Activated naive CD8-positive, alpha-beta T cell treated with anti-CD3 and anti-CD28 coated beads, Interleukin-2, amount 50 U/mL, for 24 hours (primary cell): ENCODE measurements at places on chromosomes 5 and 9.
A peak's percentile ranks its signal among the peaks of the same experiment; 100 is the strongest.

- H3K4me1 ChIP-seq, result peaks cover 39% of the 10 kb centered on the region
- no peaks in the 10 kb centered on the region for H3K27me3 ChIP-seq
- no peak for DNase-seq
Measured at GRCh38 chr9:137679249-137679648, 60.4 kb downstream of the EHMT1 start.

DNA sequence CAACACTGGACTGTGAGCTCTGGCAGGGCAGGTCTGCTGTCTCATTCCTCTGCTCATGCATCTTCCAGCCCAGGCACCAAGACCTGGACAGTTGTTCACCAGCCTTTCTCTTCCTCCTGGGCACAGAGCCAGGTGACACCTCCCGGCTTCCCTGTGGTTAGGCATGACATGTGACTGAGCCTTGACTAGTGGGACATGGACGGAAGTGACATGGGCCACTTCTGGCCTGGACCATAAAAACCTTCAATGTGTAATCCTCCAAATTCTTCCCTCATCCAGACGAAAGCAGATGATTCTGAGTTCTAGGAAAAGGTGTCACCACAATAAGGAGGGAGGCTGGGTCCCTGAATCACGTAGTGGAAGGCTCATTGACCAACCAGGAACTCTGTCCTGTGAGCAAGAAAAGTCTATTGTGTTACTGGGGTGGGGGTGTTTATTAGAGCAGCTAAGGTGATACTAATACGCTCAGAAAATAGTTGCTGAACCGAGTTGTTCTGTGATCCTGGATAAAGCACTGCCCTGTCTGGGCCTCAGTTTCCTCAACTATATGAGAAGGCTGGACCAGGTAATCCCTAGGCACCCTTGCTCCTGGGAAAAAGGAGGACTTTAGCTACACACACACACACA lies 26.6 kb upstream of the CRB2 start:
- no peaks in the 10 kb centered on the region for H3K36me3 ChIP-seq
- H3K27ac ChIP-seq, result no peak overlapping the region
- H3K4me1 ChIP-seq, result peaks cover 43% of the 10 kb centered on the region
- H3K27me3 ChIP-seq, result no peaks in the 10 kb centered on the region

DNA sequence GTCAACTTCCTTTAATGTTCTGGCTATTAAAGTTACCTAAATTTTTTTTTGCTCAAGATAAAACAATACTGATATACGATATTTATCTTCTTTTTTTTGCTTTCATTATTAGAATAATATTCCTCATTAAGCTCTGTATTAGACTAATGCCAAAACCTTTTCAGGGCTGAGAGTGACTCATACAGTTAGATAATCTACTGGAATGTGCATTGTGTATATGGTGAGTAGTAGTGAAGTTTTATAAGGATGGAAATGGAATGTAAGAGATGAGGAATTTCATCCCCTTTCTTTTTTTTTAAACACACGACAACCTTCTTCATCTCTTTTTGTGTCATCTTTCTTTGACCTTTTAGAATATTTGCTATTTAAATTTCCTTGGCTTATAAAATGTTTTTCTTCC lies 268.6 kb downstream of the ISL1 start:
- no peak overlapping the region for H3K27ac ChIP-seq
- no peaks in the 10 kb centered on the region for H3K36me3 ChIP-seq
- no peak overlapping the region for H3K4me3 ChIP-seq

GRCh38 chr5:176877793-176878331 lies 21.3 kb downstream of the HK3 start:
- no peaks in the 10 kb centered on the region for H3K36me3 ChIP-seq
- no peak for DNase-seq
- no peak overlapping the region for H3K27ac ChIP-seq
- H3K4me1 ChIP-seq, result peaks cover 10% of the 10 kb centered on the region

DNA sequence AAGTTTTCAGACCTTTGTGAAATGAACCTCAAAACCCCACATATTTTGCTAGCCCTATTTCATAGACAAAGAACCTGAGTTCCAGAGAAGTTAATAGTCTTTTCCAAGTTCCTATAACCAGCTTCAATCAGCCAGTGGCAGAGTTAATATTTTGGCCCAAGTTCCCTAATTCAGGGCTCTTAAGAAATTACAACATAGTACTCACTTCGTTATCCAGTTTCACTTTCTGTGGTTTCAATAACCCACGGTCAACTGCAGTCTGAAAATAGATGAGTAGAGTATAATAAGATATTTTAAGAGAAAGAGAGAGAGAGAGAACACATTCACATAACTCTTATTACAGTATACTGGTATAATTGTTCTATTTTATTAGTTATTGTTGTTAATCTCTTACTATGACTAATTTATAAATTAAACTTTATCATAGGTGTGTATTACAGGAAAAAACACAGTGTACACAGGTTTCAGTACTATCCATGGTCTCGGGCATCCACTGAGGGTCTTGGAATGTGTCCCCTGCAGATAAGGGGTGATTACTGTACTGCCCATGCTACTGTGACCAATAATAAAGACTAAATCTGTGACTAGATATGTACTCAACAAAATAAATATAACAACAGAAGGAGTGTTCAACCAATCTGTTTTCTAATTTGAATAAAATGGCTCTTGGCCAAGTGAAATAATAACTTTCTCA lies 9.3 kb upstream of the MYOT start:
- H3K4me3 ChIP-seq, result peak overlapping the region; percentile 51
- peak overlapping the region; percentile 42 for H3K27ac ChIP-seq
- H3K36me3 ChIP-seq, result no peaks in the 10 kb centered on the region
- peaks cover 17% of the 10 kb centered on the region for H3K4me1 ChIP-seq
- DNase-seq, result no peak

GRCh38 chr5:129249886-129250285 lies 155.3 kb downstream of the ISOC1 start:
- no peaks in the 10 kb centered on the region for H3K27me3 ChIP-seq
- H3K4me3 ChIP-seq, result no peak overlapping the region
- no peaks in the 10 kb centered on the region for H3K36me3 ChIP-seq
- DNase-seq, result no peak
- no peak overlapping the region for H3K27ac ChIP-seq

DNA sequence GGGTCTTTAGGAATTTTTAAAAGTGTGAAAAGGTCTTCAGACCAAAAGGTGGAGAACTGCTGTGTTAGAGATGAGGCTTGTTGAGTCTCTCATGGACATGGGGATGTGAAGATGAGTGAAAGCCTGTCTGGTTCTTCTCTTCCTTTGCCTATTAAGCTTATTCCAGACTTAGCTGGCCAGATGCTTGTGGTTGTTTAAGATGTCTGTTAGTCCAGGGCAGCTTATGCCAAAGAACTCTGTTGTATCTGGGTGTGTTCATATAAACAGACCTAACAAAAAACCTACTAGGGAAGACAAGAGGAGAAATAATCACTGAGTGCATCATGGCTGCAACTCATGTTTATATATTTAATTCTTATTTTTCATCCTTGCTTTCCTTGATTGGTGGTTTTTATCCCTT lies 57.5 kb upstream of the NCS1 start:
- no peak overlapping the region for H3K4me3 ChIP-seq
- DNase-seq, result no peak
- peaks cover 16% of the 10 kb centered on the region for H3K36me3 ChIP-seq
- no peak overlapping the region for H3K27ac ChIP-seq
- H3K27me3 ChIP-seq, result no peaks in the 10 kb centered on the region

DNA sequence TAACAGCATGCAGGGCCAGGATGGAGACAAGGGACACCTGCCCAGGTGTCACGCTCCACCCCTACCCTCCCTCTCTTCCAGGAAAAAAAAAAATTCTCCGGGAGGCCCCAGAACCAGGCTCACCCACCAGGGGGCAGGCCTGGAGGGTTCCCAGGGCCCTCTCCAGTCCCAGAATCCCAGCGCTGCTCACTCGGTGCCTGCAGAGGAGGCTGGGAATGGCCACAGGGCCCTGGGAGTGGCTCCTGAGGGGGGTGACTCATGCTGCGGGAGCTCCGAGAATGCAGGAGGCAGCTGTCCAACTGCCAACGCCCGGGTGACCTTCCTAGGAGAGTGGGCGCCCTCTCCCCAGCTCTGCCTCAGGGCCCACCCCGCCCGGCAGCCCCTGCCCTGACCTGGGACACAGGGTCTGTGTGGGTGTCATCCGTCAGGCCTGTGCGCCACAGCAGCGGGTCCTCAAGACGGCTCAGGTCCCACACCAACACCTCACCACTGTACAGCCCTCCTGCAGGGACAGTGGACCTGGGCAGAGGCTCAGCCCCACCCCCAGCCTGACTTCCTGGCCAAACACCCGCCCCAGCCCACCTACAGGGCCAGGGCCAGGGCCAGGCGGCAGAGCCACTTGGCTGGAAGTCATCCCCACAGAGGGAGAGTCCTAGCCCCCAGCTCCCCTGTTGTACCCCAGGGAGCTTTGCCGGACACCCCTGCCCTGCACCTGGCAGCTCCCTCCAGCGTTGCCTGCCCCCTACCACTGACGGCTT lies 21.2 kb downstream of the DYNC2I2 start:
- no peaks in the 10 kb centered on the region for H3K27me3 ChIP-seq
- H3K36me3 ChIP-seq, result peaks cover 8% of the 10 kb centered on the region
- DNase-seq, result no peak
- H3K27ac ChIP-seq, result no peak overlapping the region
- no peak overlapping the region for H3K4me3 ChIP-seq
- H3K4me1 ChIP-seq, result no peaks in the 10 kb centered on the region
